ENCODE measurements at places on chromosomes 16 and 17. TPM values are rescaled to one million over a fixed set of nuclear protein-coding genes. Genes with fewer than 3 reads are reported as not detected.
A peak's percentile ranks its signal among the peaks of the same experiment; 100 is the strongest.

Gene HS3ST2
- total RNA-seq: not detected

- no peak for DNase-seq
- peaks cover 5% of the 10 kb centered on the region for H3K27me3 ChIP-seq
- H3K4me1 ChIP-seq: peaks cover 7% of the 10 kb centered on the region
- peaks cover 4% of the 10 kb centered on the region for H3K36me3 ChIP-seq
- H3K27ac ChIP-seq: peak overlapping the region; percentile 58
- H3K4me3 ChIP-seq: peak overlapping the region; percentile 81
Observed at GRCh38 chr17:79075446-79075750, 774 bp downstream of the ENGASE start.

DNA sequence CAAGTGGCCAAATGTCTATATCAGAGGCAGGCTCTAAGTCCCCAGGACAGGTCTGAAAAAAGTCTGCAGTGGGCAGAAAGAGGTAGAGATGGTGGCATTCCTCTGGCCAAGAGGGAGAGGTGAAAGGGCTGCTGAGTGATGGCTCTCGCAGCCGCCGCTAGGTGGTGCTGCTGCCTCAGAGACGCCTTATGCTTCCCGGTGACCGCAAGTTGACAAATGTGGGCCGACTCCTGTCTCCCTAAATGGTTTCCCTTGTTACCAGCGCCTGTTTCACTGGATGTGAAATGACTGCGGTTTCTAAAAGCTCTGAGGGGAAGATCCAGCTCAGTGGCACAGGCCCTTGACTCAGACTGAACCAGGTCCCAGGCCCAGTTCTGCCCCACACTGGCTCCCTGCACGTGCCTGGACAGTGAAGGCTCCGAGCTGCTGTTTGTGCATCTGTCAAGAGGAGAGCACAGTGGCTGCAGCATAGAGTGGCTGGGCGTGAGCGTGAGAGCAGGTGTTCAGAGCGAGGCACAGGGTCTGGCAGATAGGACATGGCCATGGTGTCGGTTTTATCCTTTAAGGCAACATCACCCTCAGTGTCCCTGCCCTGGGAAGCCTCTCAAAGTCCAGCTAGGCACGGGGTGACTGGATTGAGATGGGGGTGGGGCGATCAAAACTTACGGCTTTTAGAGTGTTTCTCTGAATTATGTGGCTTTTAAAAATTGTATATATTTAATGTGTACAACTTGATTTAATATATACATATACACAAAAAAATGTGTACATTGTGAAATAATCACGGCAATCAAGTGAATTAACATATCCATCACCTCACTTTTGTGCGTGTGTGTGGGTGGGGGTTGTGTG lies 19.9 kb downstream of the CLEC16A start:
- H3K4me1 ChIP-seq: peaks cover 3% of the 10 kb centered on the region
- no peak overlapping the region for H3K27ac ChIP-seq
- H3K36me3 ChIP-seq: no peaks in the 10 kb centered on the region
- no peaks in the 10 kb centered on the region for H3K27me3 ChIP-seq
- no peak overlapping the region for H3K4me3 ChIP-seq
- DNase-seq: peak; percentile 81

GRCh38 chr16:74999609-75000480 lies 1.0 kb downstream of the ZNRF1 start:
- peaks cover 7% of the 10 kb centered on the region for H3K36me3 ChIP-seq
- peak overlapping the region; percentile 80 for H3K4me3 ChIP-seq
- peak overlapping the region; percentile 85 for H3K27ac ChIP-seq
- peak; percentile 28 for DNase-seq

- H3K27ac ChIP-seq: no peak overlapping the region
- H3K36me3 ChIP-seq: no peaks in the 10 kb centered on the region
- no peak for DNase-seq
- peaks cover 2% of the 10 kb centered on the region for H3K4me1 ChIP-seq
Observed at GRCh38 chr16:31016018-31016417, 5.6 kb upstream of the STX1B start.

DNA sequence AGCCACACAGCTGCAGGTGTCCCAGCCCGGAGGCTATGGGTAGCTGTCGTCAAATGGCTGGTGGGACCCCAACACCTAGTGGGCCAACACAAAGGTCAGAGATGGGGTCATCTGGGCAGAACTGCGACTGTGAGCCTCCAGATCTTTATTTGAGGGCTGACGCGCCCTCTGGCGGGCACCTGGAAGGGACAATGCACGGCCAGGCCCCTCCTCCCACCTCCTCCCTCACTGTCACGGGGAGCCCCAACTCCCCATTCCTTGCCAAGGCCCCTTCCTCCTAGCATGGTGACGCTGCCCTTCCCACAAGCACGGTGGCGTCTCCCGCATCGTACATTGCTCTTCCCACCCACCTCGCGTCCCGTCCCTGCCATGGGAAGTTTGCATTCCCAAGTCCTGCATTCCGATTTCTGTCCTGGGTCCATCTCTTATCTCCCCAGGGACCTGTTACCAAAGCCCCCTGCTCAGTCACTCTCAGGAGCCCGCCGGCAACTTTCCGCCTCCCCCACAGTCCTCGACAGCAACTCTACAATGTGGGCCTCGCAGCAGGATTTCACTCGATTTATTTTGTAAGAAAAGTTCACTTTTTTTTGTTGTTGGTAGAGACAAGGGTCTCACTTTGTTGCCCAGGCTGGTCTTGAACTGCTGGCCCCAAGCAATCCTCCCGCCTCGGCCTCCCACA lies 1.0 kb downstream of the TLE7 start:
- no peak overlapping the region for H3K27ac ChIP-seq
- no peak for DNase-seq
- peaks cover 28% of the 10 kb centered on the region for H3K27me3 ChIP-seq
- H3K4me1 ChIP-seq: no peaks in the 10 kb centered on the region
- no peak overlapping the region for H3K4me3 ChIP-seq
- no peaks in the 10 kb centered on the region for H3K36me3 ChIP-seq

Data from progenitor cell of endocrine pancreas (in vitro differentiated cells).